K562 (cell line): ENCODE measurements at places on chromosomes 7 and 10. TPM values are rescaled to one million over a fixed set of nuclear protein-coding genes. Genes with fewer than 3 reads are reported as not detected.

Gene ATOH7
- total RNA-seq, result not detected in 2 replicates

Gene NEUROG3
- total RNA-seq, result not detected in 2 replicates

DNA sequence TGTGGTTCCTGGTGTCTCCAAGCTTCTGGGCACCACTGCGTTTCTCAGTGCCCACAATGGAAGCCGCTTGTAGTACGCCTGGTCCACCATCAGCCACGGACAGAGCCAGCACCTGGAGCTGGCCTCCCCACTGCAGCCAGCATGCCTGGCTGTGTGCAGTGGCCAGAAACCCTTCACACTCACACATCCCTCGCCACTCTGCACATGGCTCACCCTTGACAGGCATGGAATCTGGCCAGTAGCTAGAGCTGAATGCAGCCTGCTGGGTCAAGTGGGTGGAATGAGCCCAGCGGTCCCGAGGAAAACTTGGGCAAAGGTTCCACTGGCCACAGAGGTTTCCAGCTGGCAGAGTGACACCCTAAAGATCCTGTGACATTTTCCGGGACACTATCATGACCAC, 146.0 kb upstream of the ADO start:
- no peak for DNase-seq

DNA sequence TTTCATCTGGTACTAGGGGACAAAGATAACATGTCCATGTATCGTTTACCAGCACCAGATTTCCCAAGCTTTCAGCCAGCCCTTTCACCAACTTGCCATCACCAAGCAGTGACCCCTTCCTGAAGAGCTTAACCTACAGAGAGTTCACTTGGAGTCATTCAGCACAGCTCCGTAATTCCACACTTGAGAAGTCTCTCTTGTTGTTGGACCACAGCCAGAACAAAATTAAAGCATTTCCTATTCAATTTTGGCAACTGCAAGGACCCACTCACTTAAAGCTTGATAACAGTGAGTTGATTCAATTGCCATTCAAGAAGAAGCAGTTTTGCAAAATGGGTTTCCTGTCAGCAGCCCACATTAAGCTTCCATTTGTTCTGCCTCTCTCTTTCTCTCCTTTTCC, 88.5 kb upstream of the LRRTM3 start:
- no peak for DNase-seq

DNA sequence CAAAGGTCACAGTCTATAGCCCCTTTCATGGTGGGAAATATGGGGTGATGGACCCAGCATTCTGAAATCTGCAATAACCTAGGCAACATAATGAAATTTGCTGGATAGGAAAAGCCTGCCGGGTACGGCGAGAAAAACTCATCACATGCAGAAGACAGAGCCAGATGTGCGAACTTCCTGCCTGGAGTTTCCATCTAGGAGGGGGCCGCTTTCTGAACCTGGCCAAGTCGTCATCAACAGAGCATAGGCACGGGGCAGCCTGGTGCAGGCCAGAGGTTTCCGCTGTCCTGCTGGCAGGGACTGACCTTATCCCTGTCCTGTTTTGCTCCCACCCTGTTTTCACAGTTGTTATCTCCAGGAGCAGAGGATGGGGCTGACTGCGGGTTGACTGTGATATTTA, 27.4 kb downstream of the CCDC3 start:
- DNase-seq, result no peak

GRCh38 chr10:72069751-72070526, 18.4 kb downstream of the SPOCK2 start:
- DNase-seq, result peak; percentile 49

DNA sequence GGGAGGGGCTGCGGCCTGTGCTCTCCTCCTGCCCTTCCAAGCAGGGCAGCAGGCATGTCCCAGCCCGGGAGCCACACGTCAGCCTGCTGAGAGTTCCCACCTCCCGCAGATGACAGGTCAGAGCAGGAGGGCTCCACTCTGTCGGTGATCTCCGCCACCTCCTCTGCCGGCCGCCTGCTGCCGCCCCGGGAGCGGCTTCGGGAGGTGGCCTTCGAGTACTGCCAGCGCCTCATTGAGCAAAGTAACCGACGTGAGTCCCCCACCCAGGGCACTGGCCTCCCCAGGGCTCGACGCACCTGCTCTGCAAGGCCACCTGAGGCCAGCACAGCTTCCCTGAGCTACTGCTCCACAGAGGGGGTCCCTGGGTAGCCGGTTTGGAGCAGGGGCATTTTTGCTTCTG, 9.4 kb downstream of the AP5Z1 start:
- DNase-seq, result no peak

DNA sequence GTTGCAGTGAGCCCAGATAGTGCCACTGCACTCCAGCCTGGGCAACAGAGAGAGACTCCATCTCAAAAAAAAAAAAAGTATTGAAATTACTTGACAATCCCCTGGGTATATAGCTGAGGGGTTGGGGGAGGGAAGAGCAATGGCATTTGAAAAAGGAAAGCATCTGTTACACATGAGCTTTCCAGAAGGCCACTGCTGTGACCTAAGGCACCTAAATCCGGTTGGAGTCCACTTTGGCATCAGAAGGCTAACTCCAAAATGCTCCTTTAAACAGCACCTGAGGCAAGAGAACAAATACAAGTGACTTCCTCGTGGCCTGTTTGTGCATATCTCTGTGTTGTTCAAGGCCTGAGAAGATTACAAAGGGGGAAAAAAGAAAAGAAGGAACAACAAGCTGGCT, 74.8 kb upstream of the PALS2 start:
- no peak for DNase-seq

- no peak for DNase-seq
These were observed 89.2 kb downstream of the LYZL1 start for GRCh38 chr10:29378106-29378505.

GRCh38 chr7:75993689-75994387, 557 bp downstream of the TMEM120A start:
- peak; percentile 76 for DNase-seq
